Left renal cortex interstitium (tissue), 4 donors: ENCODE measurements at places on chromosomes 16 and 17.

- no peak for DNase-seq
Observed at GRCh38 chr17:63075969-63076368, 109.9 kb downstream of the TANC2 start.

GRCh38 chr17:65660947-65661346 is 99.5 kb upstream of the AXIN2 start:
- no peak for DNase-seq

GRCh38 chr16:26645614-26646013 is 421.1 kb upstream of the C16orf82 start:
- DNase-seq: no peak

DNA sequence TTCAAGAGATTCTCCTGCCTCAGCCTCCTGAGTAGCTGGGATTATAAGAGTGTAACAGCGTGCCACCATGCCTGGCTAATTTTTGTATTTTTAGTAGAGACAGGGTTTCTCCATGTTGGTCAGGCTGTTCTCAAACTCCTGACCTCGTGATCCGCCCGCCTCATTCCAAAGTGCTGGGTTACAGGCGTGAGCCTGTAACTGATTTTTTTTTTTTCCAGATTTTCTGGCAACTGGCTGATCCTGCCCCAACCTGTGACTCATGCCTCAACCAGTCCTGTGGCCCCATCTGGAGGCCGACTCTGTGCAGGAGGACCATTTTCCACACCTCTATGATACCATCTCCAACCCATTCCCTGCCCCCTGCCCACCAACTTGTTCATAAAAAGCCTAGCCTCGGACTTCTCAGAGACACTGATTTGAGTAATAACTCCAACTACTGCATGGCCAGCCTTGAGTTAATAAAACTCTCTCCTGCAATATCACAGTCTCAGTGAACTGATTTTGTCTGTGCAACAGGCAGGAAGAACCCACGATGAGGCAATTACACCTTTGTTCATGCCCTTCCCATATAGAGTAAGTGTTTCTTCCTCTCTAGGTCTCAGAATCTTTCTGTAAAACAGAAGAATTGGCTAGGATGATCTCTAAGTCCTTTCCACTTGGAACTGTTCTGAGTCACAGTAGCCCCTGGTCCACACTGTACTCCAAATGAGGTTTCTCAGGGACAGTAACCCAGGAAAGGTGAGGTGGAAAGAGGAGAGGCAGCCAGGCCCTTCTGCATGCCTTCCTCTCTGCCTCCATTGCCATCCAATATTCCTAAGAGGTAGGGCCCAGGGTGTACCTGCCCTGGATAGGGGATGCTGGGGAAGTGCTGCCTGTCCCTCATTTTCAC is 8.8 kb upstream of the CNOT1 start:
- DNase-seq: no peak

DNA sequence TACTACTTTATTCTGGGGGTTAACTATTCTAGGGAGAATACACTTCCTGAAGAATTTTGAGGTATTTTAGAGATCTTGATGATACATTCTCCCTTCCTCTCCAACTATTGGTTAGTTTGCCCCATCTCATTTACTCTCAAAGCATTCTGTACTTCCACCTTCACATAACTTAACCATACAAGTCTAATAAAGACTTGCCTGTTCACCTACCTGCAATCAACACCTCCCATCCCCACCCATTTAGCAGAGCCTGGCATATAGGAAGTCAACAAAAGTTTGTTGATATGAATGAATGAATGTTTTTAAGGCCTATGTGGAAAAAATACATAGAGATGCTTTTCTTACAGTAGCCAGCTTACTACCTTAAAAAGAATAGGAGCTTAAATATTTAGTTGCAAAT is 50.8 kb downstream of the MYO1D start:
- DNase-seq: no peak

DNA sequence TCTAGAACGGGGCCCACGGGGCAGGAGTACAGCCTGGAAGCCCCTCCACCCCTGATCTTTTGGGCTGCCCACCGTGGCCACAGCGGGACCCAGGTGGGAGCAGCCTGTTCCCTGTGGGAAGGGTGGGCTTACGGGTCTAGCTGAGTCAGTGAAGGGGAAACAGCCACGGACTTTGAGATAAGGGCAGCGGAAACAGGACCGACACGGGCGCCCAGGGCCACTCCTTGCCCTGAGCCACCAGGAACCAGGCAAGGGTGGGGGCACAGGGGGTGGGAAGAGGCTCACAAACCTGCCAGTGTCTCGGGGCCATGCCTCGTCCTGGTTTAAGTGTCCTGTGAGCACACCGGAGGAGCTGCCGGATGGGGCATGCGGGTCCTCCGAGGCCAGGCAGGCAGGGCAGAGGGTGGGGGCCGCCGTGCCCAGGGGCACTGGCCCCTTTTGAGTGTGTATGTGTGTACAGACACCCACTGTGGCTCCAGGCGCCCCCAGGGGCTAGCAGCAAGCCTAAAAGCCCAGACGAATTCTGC is 47.6 kb upstream of the PVALEF start:
- DNase-seq: no peak

GRCh38 chr17:78360371-78361224 is 721 bp upstream of the SOCS3 start:
- peak; percentile 79 for DNase-seq

DNA sequence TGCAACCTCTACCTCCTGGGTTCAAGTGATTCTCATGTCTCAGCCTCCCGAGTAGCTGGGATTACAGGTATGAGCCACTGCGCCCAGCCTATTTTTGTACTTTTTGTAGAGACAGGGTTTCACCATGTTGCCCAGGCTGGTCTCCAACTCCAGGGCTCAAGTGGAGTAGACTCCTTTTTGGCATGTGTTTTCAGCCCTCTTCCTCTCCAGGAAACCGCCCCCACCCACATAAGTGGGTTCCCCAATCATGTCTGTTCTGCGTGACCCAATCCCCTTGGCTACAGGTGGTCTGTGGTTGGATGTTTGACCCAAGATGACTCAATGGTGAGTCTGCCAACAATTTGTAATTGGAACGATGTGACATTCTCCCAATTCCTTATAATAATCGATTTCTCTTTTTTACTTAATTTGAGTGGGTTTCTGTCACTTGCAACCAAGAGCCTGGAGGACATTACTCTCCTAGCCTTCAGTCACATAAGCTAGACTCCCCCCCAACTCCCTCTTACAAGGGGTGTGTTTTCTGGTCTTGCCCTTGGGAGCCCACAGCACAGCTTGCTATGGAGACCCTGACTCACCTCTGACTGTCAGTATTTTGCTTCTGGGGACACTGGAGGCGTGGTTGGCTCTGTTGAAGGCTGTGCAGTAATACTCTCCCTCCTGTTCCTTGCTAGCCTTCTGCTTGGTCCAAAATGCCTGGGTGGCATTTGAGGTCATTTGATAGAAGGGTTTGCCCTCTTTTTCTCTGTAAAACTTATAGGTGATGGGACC is 34.9 kb downstream of the PECAM1 start:
- no peak for DNase-seq

- DNase-seq: no peak
Observed at GRCh38 chr17:76178124-76178523, 37.1 kb upstream of the FOXJ1 start.
